ENCODE measurements at places on chromosomes 5 and 9. TPM values are rescaled to one million over a fixed set of nuclear protein-coding genes. Genes with fewer than 3 reads are reported as not detected.

DNA sequence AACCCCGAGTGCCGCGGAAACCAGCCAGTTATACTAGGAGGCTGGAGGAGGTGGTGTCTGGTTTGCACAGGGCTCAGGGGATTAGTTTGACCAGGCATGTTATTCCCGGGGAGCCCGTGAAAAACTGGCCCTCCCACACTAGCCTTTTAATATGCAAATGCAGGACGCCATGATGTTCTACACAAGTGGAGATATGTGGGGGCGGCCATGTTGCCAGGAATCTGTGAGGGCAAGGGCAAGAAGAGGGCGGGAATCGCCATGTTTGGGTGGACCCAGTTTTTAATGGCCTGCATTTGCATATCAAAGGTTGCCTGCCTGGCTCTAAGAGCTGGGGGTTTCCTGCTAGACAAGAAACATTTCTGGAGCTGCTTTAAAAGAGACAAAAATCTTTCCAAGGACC lies 940.7 kb downstream of the CDH18 start:
- no peaks in the 10 kb centered on the region for H3K4me1 ChIP-seq
- DNase-seq: no peak
- H3K27me3 ChIP-seq: no peaks in the 10 kb centered on the region
- no peaks in the 10 kb centered on the region for H3K36me3 ChIP-seq
- H3K27ac ChIP-seq: no peak overlapping the region

- H3K4me3 ChIP-seq: no peak overlapping the region
- H3K36me3 ChIP-seq: no peaks in the 10 kb centered on the region
- H3K27me3 ChIP-seq: peaks cover 67% of the 10 kb centered on the region
Measured at GRCh38 chr5:33938881-33939280, 2.7 kb downstream of the RXFP3 start.

DNA sequence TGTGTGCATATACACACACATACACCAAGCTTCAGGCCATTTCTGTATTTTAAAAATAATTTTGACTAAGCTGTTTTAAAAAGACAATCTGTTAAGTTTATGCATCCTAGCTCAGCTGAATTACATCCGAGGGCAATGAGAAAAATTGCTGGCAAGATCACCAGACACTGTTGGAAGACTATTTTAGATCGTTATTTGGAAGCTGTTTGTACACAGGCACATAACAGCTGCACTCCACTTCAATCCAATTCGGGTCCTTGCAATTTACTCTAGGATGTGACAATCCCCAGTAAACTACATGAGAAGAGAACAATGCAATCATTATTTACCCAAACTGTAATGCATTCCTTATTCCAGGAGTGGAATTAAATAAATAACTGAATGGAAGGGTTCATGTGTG lies 79.3 kb upstream of the RASA1 start:
- H3K27me3 ChIP-seq: no peaks in the 10 kb centered on the region
- DNase-seq: no peak
- H3K4me1 ChIP-seq: no peaks in the 10 kb centered on the region
- H3K27ac ChIP-seq: no peak overlapping the region
- no peak overlapping the region for H3K4me3 ChIP-seq
- no peaks in the 10 kb centered on the region for H3K36me3 ChIP-seq

GRCh38 chr5:174425271-174425963 lies 299.0 kb upstream of the MSX2 start:
- H3K36me3 ChIP-seq: no peaks in the 10 kb centered on the region
- no peak for DNase-seq
- no peak overlapping the region for H3K27ac ChIP-seq
- no peak overlapping the region for H3K4me3 ChIP-seq

The GPX8 gene
- total RNA-seq: 10.8 TPM

- H3K36me3 ChIP-seq: peaks cover 10% of the 10 kb centered on the region
- H3K4me1 ChIP-seq: peaks cover 18% of the 10 kb centered on the region
- no peaks in the 10 kb centered on the region for H3K27me3 ChIP-seq
- DNase-seq: no peak
- no peak overlapping the region for H3K27ac ChIP-seq
Measured at GRCh38 chr5:10736354-10736753, 24.7 kb downstream of the DAP start.

- no peaks in the 10 kb centered on the region for H3K4me1 ChIP-seq
- H3K27ac ChIP-seq: no peak overlapping the region
Measured at GRCh38 chr5:154419236-154419635, 26.6 kb upstream of the SAP30L start.

DNA sequence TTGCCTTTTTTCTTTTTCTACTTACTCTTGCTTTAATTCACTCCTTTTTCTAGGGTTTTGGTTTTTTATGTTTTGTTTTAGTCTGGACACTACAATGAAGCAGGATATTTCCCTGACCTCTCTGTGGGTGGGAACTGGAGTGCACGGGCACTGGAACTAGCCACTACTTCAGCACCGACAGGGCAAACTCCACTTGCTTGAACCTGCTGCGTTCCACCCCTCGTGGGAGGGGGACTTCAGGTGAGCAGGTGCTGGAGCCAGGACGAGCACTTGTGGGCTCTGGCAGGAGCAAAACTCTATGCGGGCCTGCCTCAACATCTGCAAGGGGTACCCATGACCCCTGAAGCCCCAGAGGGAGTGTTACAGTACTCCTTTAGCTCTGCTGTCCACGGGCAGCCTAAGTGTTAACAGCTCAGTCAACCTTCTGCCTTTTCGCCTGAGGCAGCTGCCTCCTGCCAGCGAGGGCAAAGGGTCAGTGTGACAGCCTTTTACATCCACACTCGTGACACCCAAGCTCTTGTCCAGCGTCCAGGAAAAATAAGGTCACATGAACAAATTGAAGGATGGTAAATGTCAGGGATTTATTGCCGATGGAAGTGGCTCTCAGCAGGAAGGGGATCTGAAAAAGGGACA lies 144.1 kb upstream of the NFIL3 start:
- H3K36me3 ChIP-seq: no peaks in the 10 kb centered on the region
- H3K27ac ChIP-seq: no peak overlapping the region
- H3K4me3 ChIP-seq: no peak overlapping the region
- no peaks in the 10 kb centered on the region for H3K27me3 ChIP-seq

- no peaks in the 10 kb centered on the region for H3K27me3 ChIP-seq
- no peaks in the 10 kb centered on the region for H3K4me1 ChIP-seq
- no peaks in the 10 kb centered on the region for H3K36me3 ChIP-seq
- H3K27ac ChIP-seq: no peak overlapping the region
Measured at GRCh38 chr5:36680066-36680465, 73.7 kb downstream of the SLC1A3 start.

- H3K4me3 ChIP-seq: no peak overlapping the region
- no peak for DNase-seq
- H3K27ac ChIP-seq: no peak overlapping the region
- no peaks in the 10 kb centered on the region for H3K4me1 ChIP-seq
- H3K36me3 ChIP-seq: no peaks in the 10 kb centered on the region
Measured at GRCh38 chr9:93043122-93043521, 15.4 kb upstream of the SUSD3 start.

The CEL gene
- total RNA-seq: 1.4 TPM

- no peaks in the 10 kb centered on the region for H3K36me3 ChIP-seq
- peaks cover 7% of the 10 kb centered on the region for H3K4me1 ChIP-seq
- DNase-seq: peak; percentile 79
- peaks cover 12% of the 10 kb centered on the region for H3K27me3 ChIP-seq
Measured at GRCh38 chr9:97386733-97387503, 25.0 kb upstream of the TDRD7 start.

The LHFPL2 gene
- 40.6 TPM for total RNA-seq

GRCh38 chr5:51479840-51480239 lies 96.6 kb downstream of the ISL1 start:
- no peak overlapping the region for H3K4me3 ChIP-seq
- H3K36me3 ChIP-seq: no peaks in the 10 kb centered on the region
- H3K4me1 ChIP-seq: no peaks in the 10 kb centered on the region
- DNase-seq: no peak

DNA sequence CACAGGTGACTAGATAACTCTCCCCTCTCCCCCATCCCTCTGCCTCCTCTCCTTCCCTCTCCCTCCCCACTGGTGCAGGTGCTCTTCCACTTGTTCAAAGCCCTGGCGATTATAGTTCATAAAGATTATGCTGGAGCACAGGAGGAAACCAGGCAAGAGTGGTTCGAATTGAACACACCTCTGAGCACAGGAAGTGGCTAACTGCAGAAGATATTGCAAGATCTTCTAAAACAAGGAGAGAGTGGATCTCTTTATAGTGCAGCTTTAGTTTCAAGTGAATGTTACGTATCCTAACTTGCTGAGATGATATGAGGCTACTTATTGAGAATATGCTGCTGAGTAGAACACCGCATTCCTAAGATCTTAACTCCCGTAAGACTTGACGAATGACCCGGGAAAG lies 178.4 kb downstream of the GOLPH3 start:
- no peak for DNase-seq
- H3K4me3 ChIP-seq: no peak overlapping the region
- peaks cover 22% of the 10 kb centered on the region for H3K36me3 ChIP-seq
- H3K27me3 ChIP-seq: no peaks in the 10 kb centered on the region

The PCDHB12 gene
- total RNA-seq: 1.7 TPM

- H3K4me1 ChIP-seq: peaks cover 40% of the 10 kb centered on the region
- H3K27me3 ChIP-seq: no peaks in the 10 kb centered on the region
- DNase-seq: no peak
- H3K4me3 ChIP-seq: no peak overlapping the region
- H3K36me3 ChIP-seq: no peaks in the 10 kb centered on the region
Measured at GRCh38 chr9:94082956-94083355, 1.3 kb upstream of the PTPDC1 start.

DNA sequence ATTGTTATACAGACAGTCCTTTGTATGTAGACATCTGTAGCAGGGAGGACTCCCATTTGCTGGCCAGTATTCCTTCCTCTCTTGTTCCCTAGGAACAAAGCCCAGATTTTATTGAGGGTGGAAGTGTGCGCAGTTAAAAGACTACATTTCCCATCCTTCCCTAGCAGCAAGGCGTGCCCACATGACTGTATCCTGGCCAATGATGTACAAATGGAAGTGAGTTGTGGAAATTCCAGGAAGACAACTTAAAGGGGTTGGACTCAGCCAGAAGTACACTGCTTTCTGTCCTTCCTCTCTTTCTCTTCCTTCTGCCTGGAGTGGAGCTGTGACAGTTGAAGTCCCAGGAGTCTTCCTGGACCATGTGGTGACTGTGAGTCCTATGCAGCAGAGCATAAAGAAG lies 89.0 kb downstream of the HRH2 start:
- no peaks in the 10 kb centered on the region for H3K4me1 ChIP-seq
- peaks cover 17% of the 10 kb centered on the region for H3K27me3 ChIP-seq
- H3K36me3 ChIP-seq: no peaks in the 10 kb centered on the region
- no peak for DNase-seq
- H3K27ac ChIP-seq: no peak overlapping the region

GRCh38 chr5:160174780-160175437 lies 54.4 kb upstream of the FABP6 start:
- H3K4me1 ChIP-seq: no peaks in the 10 kb centered on the region
- H3K27me3 ChIP-seq: no peaks in the 10 kb centered on the region
- H3K4me3 ChIP-seq: no peak overlapping the region
- DNase-seq: no peak
- no peak overlapping the region for H3K27ac ChIP-seq

The CDC25C gene
- total RNA-seq: 0.47 TPM

- H3K4me3 ChIP-seq: no peak overlapping the region
- H3K27me3 ChIP-seq: peaks cover 5% of the 10 kb centered on the region
- no peaks in the 10 kb centered on the region for H3K4me1 ChIP-seq
- H3K36me3 ChIP-seq: no peaks in the 10 kb centered on the region
- no peak for DNase-seq
Measured at GRCh38 chr5:17398866-17399835, 98.9 kb upstream of the TAF11L2 start.

DNA sequence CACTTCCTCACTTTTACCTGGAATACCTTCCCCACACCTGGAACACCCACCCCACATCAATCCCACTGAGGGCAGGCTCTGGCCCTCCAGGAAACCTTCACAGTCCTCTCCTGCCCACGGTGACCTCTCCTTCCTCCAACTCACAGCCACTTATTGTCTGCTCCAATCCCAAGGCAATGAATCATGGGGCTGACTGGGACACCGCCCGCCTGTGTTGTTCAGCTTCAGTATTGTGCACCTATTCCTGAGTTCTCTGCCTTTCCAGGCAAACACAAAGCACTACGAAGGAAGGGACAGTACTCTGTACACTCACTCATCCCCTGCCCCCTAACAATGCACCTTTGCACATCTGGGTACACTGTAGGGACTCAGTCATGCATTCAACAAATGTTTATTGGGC lies 7.3 kb downstream of the PCDH1 start:
- no peak for DNase-seq
- H3K4me1 ChIP-seq: peaks cover 25% of the 10 kb centered on the region
- peaks cover 27% of the 10 kb centered on the region for H3K36me3 ChIP-seq
- peaks cover 13% of the 10 kb centered on the region for H3K27me3 ChIP-seq
- no peak overlapping the region for H3K4me3 ChIP-seq
- no peak overlapping the region for H3K27ac ChIP-seq

Measured in lower lobe of right lung (tissue), 2 donors.